ENCODE measurements at places on chromosomes 11 and 22.

DNA sequence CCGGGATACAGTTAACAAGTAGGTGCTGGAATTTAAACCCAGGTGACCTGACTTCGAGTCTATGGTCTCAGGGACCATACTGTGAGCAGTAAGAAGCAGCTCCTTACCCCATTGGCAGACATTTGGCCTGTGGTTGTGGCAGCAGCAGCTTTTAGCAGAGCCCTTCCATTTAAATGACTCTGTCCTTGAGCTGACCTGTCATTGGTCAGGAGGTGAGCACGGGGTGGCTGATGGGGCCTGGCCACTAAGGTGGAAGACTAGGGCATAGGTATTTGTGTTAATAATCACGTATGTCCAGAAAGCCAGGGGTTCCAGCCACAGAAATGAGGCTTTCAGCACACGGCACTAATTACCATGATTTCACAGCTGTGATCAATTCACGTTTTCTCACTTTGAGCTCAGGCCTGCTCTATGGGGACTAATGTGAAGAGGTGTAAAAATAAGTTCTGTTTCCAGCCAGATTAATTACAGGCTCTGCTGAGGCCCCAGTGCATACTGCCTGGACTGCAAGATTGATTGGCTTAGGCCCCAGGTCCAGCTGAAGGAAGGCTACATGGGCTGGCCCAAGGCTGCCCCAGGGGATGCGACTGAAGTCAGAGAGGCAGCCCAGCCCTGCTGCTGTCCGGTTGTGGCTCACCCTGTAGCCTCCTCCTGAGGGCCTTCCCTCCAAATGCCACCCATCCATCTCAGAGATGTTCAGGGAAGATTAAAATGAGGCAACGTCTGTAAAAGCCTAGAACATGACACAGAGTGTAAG lies 76.0 kb downstream of the FDX1 start:
- no peak for DNase-seq

DNA sequence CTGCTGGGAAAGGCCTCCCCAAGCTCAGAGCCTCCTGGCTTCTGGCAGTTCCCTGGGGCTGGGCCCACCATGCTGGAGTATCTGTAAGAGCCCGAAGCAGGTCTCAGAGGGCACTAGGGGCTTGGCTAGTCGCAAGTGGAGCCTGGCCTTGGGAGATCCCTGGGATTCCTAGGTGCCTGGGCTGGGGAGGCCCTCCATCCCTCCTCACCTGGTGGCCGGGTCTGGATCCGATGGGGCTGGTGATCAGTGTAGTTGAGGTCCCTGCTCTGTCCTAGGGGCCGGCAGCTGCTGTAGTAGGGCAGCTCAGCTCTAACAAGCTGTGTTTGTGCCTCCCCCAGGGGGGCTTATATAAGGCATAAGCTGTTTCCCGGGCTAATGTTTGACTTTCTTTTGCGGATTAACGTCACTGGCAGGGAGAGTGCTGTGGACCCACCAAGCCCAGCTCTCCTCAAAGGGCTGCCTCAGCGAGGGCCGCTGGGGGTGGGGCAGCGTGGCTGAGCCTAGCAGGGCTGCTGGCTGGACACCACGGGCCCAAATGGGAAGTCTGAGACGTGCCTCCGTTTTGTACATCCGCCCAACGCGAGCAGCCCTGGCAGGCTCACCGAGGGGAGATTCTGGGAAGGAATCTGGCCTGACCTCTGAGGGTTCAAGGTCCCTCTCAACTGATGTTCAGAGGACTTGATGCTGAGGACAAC lies at the start of gene SLC22A8:
SLC22A8 (minus strand) TSS at position 321 of the 695 bp plus-strand sequence. CDS start 883 bp downstream, outside the sequence.
- DNase-seq, result no peak

GRCh38 chr22:22903355-22903777 lies 15.8 kb downstream of the IGLL5 start:
- no peak for DNase-seq

DNA sequence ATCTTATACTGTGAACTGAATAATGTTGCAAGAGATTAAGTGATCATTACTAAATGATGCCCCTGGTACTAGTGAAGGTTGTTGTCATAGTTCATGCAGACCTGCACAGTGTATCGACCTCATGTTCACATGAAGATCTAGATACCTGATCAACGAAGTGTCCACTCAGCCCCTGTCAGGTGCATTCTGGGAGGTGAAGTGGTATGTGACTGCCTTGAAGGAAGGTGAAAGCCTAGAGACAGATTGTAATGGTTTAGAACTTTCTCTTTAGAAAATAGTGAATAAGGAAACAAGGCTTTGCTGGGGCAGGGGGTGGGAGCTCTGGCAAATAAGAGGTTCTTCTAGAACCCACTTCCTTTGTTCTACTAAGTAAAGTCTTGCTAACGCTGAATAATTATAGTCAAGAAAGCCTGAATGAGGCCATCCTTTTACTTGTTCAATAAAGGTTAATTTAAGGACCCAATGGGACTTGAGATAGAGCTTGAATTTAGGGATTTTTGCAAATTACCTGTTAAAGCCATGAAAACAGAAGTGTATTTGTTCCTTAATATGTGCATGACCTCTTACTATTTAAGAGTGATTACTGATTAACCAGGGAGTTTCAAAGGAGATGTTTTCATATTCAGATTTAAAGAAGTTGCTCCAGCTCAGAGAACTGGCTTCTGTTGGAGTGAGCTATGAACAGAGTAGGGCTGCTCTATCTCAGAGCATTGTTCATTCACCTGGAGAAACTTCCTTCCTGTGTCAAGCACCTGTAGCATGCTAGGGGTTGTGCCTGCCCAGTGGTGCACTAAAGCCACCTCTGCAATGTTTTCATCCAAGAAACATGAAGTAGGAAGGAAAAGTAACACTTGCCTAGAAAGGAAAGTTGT lies 45.3 kb downstream of the C22orf31 start:
- no peak for DNase-seq

- DNase-seq, result no peak
Measured at GRCh38 chr11:67272327-67273259, 6.3 kb downstream of the GRK2 start.

- DNase-seq, result no peak
Measured at GRCh38 chr11:28808771-28809170, 700.6 kb downstream of the METTL15 start.
